ENCODE measurements at places on chromosomes 11 and 22. TPM values are rescaled to one million over a fixed set of nuclear protein-coding genes. Genes with fewer than 3 reads are reported as not detected.

The WNT7B gene
- 0.33 TPM for total RNA-seq

The SLC17A6 gene
- total RNA-seq, result not detected

The CNIH2 gene
- total RNA-seq, result 0.25 TPM

The CPT1B gene
- 1.7 TPM for total RNA-seq

The ASCL2 gene
- total RNA-seq, result not detected

The KCTD14 gene
- 0.62 TPM for total RNA-seq

The SYT12 gene
- under 0.01 TPM for total RNA-seq

The B4GAT1 gene
- total RNA-seq, result 40.7 TPM

The SOX10 gene
- not detected for total RNA-seq

The DSCAML1 gene
- not detected for total RNA-seq

The SYT9 gene
- 0.66 TPM for total RNA-seq

The RPUSD4 gene
- total RNA-seq, result 43.3 TPM

The CYP2D6 gene
- 0.25 TPM for total RNA-seq

The KCNJ5 gene
- total RNA-seq, result not detected

The CBY1 gene
- total RNA-seq, result 21.0 TPM

The TRIM29 gene
- total RNA-seq, result 0.11 TPM

The PDGFB gene
- 0.11 TPM for total RNA-seq

The ZP1 gene
- not detected for total RNA-seq

The SLC25A45 gene
- total RNA-seq, result 1.3 TPM

The GSTT4 gene
- total RNA-seq, result not detected

The OR2AT4 gene
- total RNA-seq, result not detected

The OR52N4 gene
- not detected for total RNA-seq

The IFITM10 gene
- 0.89 TPM for total RNA-seq

The CCDC87 gene
- 0.25 TPM for total RNA-seq

The OSBP2 gene
- total RNA-seq, result 4.0 TPM

The SLC22A25 gene
- total RNA-seq, result not detected

The GAB4 gene
- not detected for total RNA-seq

The C1QTNF5 gene
- total RNA-seq, result 3.5 TPM

The RPS6KB2 gene
- 68.3 TPM for total RNA-seq

The DUSP8 gene
- total RNA-seq, result 0.44 TPM

The HBG1 gene
- total RNA-seq, result not detected

Data from uterine smooth muscle cell (primary cell).